ENCODE measurements at places on chromosomes 11 and 22. TPM values are rescaled to one million over a fixed set of nuclear protein-coding genes. Genes with fewer than 3 reads are reported as not detected.

DNA sequence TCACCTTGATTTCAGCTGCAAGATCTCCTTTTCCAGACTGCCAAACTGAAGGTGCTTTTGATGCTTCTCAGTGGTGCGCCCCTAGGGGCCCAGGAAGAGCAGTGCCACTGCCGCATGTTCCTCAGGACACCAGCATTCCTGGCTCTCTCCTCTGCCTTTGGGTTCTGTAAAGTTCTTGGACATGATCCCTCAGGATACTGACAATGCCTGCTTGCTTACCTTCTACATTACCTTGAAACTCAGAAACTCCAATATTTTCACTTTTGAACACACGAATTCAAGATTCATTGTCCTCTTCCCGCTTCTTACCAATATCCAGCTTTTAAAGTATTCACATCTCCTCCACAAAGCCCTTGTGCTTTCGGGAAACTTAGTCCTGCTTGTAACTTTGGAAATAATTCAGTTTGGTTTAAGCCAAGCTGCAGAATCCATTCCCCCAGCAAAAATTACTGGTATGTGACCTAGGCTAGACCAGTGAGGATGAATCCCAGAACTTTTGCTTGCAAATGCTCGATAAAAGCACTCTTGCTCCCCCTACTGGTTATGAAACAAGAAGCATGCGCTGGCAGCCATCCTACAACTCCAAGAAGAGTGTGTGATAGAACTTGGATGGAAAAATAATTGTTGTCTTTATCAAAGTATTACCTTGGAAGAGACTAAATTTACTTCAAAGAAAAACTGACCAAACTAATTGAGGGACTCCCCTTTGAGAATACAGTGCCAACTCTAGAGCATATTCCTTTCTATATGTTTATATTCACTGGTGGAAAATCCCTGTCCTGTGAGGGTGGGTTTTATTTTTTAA lies 16.5 kb upstream of the OR5B21 start:
- peak; percentile 33 for DNase-seq

- no peak for DNase-seq
Observed at GRCh38 chr22:49968313-49968830, 7.8 kb downstream of the PIM3 start.

GRCh38 chr22:38740116-38740723 lies 15.6 kb downstream of the SUN2 start:
- DNase-seq, result no peak

- no peak for DNase-seq
Observed at GRCh38 chr11:120603071-120603470, 91.5 kb downstream of the GRIK4 start.

DNA sequence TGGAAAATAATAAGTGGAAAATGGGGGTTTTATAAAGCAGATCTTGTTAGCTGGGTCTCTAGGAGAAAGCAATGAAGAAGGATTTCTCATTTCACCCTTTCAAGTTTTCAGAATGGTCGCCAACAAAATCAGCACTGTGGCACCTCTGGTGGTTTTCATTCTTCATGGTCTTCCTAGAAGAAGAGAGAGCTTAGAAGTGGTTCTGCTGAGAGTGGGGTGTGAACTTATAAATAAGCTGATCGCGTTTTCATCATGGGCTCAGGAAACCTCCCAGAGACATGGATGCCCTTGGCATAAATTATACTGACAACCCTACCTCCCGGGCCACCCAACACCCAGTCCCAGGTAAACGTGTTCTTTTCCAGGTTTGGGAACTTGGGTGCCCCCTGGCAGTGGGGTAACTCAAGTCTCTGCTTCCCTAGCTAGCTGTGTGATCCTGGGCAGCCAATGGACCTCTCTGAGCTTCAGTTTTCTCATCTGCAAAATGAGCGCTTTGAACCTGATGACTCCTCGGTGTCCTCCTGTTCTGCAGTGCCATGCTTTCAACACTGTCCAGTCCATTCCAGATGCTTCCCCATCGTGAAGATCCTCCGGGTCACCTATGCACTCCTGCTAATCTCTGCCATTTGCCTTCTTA lies 72.6 kb upstream of the GRAMD1B start:
- DNase-seq, result no peak

- DNase-seq, result no peak
Observed at GRCh38 chr11:28878025-28878424, 769.8 kb downstream of the METTL15 start.

DNA sequence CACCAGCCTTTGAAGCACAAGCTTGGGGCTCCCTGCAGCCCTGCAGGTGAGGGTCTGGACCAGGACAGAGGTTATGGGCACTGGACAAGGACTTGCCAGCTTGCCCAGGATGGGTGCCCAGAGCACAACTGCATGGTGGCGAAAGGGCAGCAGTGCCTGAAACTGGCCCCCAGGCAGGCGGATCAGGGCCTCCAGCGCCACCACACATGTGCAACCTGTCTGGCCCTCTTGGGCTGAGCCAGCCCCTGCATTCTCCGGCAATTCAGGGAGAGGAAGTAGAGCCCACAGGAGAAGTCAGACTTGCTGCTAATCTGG lies 18.8 kb downstream of the MB start:
- DNase-seq, result no peak

GRCh38 chr11:66861774-66862558 lies 5.1 kb downstream of the LRFN4 start:
- DNase-seq, result no peak

GRCh38 chr22:49586244-49586748 lies 241.4 kb downstream of the BRD1 start:
- no peak for DNase-seq

DNA sequence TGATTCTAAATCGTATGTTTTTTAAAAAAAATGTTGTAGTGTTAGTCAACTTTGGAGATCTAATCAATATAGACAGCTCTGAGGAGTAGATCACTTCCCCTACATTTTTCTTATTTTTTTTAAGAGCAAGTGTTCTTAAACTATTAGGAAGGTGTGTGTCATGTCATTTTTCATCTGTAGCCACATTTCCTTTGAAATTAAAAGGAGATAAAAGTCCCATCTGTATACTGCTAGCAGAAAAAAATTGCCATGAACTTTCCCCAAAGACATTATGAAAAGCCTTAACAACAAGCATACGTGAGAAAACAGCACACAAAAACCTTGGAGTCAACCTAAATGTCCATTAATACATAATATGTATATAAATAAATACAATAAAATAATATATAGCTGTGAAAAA lies 286.6 kb downstream of the ETS1 start:
- no peak for DNase-seq

GRCh38 chr22:21043860-21044535 lies 1.7 kb upstream of the LRRC74B start:
- DNase-seq, result no peak

GRCh38 chr11:17921659-17922415 lies 91.0 kb downstream of the SERGEF start:
- DNase-seq, result no peak

DNA sequence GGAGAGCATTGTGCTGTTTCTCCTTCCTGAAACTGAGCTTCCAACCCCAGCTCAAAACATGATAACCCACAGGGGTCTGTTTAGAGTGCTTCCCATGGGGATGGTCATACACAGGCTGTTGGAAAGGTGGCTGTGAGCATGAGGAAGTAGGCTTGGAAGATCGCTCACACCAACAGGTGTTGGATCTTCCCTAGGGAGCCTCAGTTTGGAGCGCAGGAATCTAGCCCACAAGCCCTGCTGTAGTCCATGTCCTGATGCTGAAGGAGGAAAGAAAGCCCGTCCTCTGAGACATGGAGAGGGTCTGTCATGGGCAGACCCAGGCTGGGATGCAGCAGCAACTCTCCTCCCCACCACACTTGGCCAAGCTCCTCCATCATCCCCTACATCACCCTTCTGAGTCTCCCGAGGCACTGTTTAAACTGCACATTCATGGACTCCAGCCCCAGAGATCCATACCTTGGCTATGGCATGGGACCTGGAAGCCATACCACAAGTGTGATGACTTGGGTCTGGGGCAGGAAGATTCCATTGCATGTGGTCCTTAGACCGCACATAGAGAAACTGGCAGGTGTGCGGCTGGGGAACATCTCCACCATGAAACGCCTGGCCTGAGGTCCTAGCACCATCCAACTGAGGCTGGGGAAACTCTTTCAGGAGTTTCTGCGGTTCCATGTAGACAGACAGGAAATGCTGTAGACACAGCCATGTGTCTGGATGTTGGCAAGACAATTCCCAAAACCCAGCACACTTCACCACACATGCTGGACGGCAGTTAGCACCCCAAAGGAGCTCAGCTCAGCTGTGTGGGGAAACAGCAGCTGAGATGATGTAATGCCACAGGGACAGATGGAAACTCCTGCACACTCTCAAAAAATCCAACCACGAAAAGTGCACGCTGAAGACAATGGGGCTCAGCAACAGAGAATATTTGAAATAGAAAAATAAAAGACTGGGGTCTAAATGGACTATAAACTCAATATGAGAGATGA lies 27.6 kb upstream of the TTC12 start:
- DNase-seq, result no peak

- DNase-seq, result no peak
Observed at GRCh38 chr11:122661182-122661945, 5.8 kb downstream of the UBASH3B start.

DNA sequence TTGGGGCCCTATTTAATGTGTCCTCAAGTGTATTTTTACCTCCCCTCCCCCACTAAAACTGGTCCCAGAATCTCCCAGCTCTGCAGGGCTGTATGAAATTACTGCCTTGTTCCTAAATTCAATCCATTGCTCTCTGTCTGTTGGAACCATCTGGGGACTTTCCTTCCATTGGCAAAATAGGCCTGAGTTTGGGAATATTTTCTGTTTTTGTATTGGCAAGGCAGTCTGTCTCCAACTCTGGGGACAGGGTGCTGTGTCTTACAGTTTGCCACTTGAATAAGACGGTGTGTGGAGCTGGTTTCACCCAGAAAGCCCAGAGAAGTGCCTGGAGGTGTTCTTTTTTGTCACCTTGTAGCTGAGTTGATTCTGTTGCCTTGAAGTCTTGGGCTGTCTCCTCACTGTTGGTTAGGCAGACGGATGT lies 1.3 kb downstream of the PACS1 start:
- no peak for DNase-seq

GRCh38 chr22:36569999-36570398 lies 41.0 kb upstream of the EIF3D start:
- no peak for DNase-seq

- DNase-seq, result no peak
Observed at GRCh38 chr11:13883589-13883988, 78.9 kb upstream of the SPON1 start.

GRCh38 chr11:17543041-17543440 lies 1.2 kb downstream of the USH1C start:
- no peak for DNase-seq

DNA sequence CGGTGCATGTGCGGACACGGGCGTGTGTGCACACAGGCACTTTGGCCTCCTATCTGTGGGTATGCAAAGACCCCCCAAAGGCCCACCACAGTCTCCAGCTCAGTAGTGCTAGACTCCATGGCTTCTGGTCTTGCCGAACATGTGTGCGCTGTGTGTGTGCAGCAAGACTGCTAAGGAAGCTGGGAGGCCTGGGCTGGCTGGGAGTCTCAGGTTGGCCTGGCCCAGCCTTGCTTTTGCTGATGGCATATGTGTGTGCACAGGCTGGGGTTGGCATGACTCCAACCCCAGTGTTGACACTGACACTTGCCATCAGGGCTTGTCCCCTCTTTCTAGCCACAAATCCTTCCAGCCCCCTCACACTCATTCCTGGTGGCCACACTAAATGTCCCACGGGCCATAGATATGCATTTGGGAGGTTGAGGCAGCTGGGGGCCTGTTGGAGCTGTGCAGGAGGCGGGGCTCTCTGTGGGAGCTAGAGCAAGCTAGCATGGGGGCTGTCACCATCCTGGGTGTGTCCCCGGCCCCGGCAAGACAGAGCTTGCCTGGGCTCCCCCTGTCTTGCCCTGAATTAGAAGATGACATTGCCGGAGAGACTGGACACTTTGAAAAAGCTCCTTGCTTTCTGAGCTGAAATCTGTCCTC lies 60.9 kb upstream of the NECTIN1 start:
- no peak for DNase-seq

- no peak for DNase-seq
Observed at GRCh38 chr11:104327861-104328511, 164.0 kb upstream of the PDGFD start.

GRCh38 chr22:27175021-27175838 lies 517.8 kb downstream of the MIAT start:
- DNase-seq, result no peak

DNA sequence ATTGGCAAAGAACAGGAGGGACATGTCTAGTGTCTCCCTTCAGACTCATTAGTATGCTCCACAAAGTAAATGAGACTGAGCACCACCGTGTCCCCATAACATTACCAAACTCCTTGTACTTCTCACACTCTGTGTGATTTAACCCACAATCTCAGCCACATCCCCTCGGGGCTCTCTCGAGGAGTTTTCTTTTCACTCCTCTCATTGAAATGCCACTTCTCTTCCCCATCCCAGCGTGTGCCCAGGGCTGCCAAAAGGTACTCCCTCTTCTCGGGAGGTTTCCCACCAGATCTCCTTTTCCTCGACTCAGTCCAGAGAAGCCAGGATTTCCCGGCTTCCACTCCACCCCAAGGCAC lies 1.1 kb downstream of the RBFOX2 start:
- no peak for DNase-seq

GRCh38 chr11:97979741-97980140 lies 1041.0 kb upstream of the CNTN5 start:
- no peak for DNase-seq

DNA sequence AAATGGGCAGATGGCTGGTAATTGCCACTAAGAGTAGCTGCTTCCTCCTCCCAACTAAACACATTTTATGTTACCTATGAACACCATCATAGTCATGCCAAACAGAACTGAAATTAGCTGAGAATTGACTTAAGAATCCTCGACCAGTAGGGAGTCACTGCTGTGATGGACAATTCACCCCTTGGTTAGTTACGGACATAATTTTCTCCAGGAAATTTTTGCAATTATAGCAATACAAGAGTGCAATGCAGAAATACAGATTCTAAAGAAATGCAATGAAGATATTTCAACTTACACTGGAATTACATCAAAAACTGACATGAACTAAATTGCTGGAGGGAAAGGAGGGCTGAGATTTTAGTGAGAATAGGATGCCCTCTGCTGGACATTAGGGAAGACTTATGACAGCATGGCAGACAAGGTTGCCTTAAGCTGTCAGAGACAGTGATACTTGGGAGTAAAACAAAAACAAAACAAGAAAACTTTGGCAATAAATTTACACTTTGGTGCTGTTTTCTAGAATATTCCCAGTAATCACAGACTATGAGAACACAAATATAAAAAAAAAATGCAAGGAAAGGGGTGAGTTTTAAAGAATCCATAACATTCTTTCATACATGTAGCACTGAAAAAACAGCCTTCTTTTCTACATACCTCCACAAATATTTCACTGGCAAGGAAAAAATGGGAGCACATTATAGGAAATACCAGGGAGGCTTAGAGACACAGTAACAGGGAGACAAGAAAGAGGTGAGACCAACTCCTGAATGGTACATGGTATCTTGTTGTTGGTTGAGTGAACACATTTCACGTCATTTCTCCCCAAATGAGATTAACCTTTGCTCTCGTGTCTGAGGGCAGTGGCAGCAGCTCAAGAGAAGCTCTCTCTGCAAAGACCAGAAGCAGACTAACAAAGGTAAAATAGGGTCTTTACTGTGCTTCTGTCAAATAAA lies 11.2 kb upstream of the PPP2R1B start:
- no peak for DNase-seq

RFPL1 gene
- total RNA-seq, result not detected

FOLR3 gene
- not detected for total RNA-seq

TREH gene
- total RNA-seq, result not detected

SEC14L2 gene
- 10.4 TPM for total RNA-seq

YPEL4 gene
- total RNA-seq, result not detected

NCF4 gene
- 1.4 TPM for total RNA-seq
